ENCODE measurements at places on chromosomes 13 and 19.

GRCh38 chr19:29841559-29842367 is 30.0 kb downstream of the CCNE1 start:
- peak; percentile 19 for DNase-seq

- no peak for DNase-seq
These were observed 23.4 kb downstream of the RDH8 start for GRCh38 chr19:10036601-10037071.

GRCh38 chr19:6319376-6319775 is 14.0 kb downstream of the ACER1 start:
- DNase-seq, result no peak

GRCh38 chr13:79989217-79989661 is 351.7 kb downstream of the SPRY2 start:
- no peak for DNase-seq

DNA sequence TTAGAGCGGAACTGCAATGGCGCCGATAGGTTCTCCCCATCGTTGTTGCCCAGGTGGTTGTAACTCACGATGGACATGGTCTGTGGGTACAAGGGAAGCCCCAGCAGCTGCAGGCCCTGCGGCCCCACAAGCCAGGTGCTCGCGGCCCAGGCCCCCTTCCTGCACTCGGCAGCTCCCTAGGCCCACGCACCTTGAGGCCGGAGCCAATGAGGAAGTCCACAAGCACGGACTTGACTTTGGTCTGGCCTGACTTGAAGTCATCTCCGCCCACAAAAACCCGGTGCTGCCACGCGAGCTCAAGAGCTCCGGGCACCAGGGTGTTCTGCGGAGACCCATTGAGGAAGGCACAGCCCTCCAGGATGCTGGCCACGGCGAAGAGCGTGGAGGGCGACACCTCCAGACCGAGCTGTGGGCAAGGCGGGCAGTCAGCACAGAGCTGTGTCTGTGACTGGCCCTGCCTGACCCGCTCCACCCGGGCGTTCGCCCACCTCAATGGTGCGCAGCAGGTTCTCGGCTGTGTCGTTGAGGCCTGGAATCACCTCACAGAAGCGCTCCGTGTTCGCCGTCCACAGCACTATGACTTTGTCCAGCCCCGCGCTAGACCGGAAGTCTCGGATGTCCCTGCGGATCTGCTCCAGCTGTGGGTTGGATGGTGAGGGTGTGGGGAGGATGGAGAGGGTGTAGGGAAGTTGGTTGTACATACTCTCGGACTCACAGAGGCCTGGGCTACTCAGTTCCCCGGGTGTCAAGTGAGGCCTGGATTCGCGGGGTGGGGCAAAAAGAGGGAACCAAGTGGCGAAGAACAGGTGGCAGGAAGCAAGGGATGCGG is 1.9 kb downstream of the ISYNA1 start:
- DNase-seq, result no peak

- DNase-seq, result no peak
These were observed 17.9 kb upstream of the FBL start for GRCh38 chr19:39864118-39864517.

- peak; percentile 56 for DNase-seq
These were observed 15.8 kb upstream of the TUBGCP3 start for GRCh38 chr13:112603641-112604225.

DNA sequence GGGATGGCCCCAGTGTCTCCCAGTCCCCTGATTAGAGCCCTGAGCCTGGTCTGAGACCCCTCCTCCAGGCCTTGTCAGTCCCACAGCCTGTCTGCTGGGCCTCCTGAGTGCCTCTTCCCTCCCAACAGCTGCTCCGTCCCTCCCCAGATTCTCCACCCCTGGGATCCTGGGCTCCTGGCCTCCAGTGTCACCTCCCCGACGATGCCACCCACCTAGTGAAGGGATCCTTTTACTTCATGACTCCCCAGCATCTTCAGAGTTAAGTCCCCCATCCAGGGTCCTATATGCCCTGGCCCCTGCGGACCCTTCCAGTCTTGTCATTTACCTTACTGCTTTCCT is 4.4 kb upstream of the PRX start:
- no peak for DNase-seq

- peak; percentile 22 for DNase-seq
These were observed 583.0 kb upstream of the SPRY2 start for GRCh38 chr13:80923907-80924306.

DNA sequence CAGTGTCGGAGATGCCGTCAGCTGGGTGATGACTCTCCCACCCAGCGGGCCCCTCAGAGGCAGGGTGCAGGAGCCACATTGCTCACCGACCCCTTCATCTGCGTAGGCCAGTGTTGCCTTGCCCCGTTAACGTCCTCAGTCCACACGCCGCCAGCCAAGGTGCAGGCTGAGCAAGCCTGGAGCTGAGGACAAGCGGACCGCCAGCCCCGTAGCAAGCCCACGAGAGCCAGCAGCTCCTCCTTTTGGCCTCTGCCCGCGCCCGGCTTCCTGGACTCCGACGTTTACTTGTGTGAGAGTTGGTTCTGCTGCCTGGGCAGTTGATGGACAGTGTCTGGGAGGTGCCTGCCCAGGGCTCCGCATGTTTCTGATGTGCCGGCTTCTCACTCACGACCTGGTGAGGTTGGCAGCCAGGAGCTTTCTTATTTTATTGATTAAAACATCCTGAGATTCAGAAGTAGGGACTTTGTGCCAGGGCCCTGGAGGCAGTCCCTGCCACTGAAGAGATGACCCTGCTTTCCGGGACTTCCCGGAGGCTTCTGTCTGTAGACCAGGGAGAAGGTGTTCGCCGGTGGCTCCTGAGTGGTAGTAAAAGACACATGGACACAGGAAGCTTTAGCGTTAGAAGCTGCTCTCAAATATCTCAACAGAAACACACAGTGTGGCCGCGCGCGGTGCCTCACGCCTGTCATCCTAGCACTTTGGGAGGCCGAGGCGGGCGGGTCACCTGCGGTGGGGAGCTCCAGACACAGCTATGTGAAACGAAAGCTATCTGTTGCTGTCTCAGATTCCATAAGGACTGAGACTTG is 5.8 kb downstream of the DAZAP1 start:
- no peak for DNase-seq

DNA sequence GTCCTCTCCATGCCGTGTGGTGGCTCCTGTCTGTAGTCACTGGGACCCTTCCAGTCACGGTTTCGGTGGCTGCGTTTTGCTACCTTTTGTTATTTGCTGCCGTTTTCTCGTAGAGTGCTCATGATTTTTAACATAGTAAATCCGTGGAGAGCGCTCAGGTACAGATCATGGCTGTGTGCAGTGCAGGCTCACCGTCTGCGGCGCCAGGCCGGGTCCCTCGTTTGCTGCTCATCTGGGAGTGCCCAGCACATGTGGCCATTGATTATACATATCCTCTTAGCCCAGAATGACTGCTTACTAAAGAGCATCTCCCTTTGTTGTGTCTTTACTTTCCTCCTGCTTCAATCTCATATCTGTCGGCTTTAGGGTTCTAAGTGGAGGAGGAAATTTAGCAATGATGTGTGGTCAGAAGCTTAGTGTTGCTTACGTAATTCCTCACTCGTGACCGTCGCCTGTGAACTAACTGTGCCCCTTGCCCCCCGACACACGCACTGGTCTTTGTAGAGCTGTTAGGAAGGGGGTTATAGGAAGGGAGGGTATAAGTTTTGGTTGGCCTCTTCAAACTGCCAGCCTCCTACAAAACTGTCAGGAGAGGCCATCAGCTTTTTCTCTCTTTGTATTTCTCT is 31.8 kb downstream of the TFDP1 start:
- no peak for DNase-seq

DNA sequence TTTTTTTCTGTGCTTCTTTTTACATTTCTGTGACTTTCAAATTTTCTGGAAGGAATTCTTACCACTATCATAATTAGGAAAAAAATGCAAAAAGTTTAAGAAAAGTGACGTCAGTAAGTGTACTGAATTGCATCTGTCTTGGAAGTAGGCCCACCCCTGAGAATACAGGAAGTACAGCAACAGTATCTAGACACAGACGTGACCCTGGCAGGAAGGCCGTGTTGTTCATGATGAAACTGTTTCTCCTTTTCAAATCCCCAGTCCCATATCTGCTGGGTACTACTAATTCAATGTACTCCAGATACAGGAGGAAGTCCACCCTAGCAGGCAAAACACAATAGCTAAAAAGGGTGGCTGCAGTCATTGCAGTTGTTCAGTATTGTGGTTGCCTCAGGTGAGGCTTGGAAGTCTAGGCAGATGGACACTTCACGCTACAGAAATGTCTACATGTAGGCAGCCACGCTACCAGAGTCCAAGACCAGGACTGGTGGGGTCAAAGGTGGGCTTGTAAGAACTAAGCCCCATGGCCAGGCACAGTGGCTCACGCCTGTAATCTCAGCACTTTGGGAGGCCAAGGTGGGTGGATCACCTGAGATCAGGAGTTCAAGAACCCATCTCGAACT is 49.6 kb upstream of the MED4 start:
- peak; percentile 81 for DNase-seq

DNA sequence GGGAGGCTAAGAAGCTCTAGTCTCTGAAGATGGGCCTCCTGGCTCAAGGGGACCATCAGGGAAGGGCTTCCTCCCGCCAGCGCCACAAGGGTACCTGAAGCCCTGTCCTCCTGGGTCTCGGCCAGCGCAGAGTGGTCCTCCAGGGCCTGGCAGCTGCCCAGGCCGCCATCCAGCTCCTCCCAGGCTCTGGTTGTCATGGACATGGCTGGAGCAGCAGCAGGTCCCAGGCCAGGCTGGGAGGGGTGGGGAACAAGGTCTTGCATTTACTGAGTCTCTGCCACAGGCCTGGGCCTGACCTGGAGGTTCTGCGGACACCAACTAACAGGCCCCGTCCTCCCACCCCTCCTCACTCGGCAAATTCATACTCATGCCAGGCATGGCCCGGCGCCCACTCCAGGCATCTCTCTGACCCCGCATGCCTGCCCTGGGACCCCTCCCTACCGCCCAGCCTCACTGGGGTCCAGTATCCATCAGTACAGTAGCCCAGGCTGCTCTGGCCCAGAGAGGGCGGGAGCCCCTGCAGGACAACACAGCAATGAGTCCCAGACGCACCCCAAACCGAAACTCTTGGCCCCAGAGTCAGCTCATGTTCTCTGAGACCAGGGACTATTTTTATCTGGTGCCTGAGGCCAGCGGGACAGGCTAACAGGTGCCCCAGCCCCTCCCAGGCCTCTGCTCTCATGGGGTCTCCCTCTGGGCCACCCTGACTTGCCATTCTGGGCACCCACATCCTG is 938 bp downstream of the JSRP1 start:
- DNase-seq, result no peak

GRCh38 chr13:109412283-109412901 is 374.0 kb downstream of the IRS2 start:
- peak; percentile 5 for DNase-seq

GRCh38 chr13:74287724-74288169 is 153.5 kb upstream of the KLF12 start:
- peak; percentile 69 for DNase-seq

DNA sequence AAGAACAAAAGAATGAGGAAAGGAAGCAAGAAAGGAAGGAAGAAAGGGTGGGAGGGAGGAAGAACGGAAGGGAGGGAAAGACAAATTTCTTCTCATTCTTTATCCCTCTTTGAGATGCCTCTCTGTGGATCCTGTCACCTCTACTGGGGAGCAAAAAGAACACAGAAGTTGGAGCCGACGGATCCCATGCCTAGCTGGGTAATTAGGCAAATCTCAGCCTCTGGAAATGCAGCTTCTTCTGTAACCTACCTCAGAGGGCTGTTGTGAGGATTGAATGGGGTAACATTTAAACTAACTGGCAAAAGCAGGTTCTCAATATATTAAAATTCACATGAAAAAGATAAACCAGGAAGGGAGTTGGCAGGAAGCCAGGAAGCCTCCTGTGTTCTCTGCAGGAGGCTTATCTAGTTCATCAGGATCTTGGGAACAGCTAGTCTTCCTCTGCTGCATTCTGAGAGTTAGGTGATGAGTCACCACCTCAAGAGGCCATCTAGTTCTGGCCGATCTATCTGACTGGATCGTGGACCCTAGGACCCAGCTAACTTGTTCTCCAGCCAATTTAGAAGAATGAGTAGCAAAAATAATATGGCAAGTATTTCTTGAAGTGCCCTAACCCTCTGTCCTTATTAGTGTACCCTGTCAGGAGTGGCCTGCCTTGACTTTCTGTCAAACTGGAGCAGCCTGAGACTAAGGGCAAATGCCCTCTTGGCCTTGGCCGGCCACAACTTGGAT is 15.2 kb upstream of the CPB2 start:
- peak; percentile 73 for DNase-seq

GRCh38 chr19:41997851-41998229 is 3.8 kb upstream of the ATP1A3 start:
- DNase-seq, result no peak

DNA sequence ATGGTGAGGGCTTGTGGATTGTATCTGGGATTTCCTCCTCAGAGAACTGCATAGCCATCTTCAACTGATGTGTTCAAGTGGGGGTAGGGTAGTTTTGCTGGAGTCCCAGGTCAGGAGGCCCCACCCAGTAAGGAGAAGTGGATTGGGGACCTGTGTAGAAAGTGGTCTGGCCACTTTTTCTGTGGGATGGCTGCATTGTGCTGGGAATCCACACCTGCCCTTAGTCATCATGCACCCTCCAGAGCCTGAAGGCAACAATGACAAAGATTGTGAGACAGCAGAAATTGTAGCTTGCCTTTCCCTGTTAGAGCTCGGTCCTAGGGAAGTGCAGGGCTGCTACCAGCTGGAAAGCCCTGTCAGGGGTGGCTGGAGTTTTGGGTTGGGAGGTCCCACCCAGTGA is 255.4 kb downstream of the NDFIP2 start:
- DNase-seq, result no peak

GRCh38 chr13:113109151-113110047 is 3.8 kb downstream of the F7 start:
- DNase-seq, result no peak

All from endothelial cell of umbilical vein (primary cell).